ENCODE measurements at places on chromosomes 2 and 18. TPM values are rescaled to one million over a fixed set of nuclear protein-coding genes. Genes with fewer than 3 reads are reported as not detected.

DNA sequence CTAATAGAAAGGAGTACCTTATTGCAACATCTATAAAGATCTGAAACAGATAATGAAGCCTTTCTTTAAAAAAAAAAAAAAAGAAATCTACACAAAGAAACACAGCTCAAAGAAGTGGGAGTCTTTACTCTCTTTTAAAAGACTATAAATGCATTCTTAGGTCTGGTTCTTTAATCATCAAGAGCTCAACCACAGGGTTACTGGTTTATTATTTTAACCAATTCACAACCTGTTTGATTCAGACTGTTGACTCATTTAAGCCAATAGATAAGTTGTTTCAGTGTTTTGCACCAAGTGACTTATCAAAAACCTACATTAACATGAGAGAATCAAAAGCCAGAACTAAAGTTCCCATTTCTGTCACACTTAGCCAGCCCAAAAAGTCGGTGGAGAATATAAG is 93.1 kb downstream of the TCF4 start:
- DNase-seq: no peak

GRCh38 chr2:25042321-25043240 is 705 bp downstream of the EFR3B start:
- peak; percentile 25 for DNase-seq

DNA sequence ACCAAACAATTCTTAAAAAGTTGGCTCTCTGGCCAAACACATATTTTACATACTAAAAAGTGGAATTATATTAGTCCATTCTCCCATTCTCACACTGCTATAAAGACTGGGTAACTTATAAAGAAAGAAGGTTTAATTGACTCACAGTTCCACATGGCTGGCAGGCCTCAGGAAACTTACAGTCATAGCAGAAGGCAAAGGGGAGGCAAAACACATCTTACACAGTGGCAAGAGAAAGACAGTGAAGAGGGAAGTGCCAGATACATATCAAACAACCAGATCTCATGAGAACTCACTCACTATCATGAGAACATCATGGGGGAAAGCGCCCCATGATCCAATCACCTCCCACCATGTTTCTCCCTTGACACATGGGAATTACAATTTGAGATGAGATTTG is 42.6 kb downstream of the EDAR start:
- no peak for DNase-seq

- DNase-seq: no peak
Observed at GRCh38 chr2:108392029-108392428, 14.3 kb downstream of the SULT1C4 start.

GRCh38 chr18:74951165-74951760 is 257.7 kb downstream of the PTGR3 start:
- peak; percentile 14 for DNase-seq

- DNase-seq: peak; percentile 77
Observed at GRCh38 chr2:7031547-7032245, 114.5 kb downstream of the RNF144A start.

GRCh38 chr18:43587538-43588153 is 310.4 kb upstream of the SYT4 start:
- DNase-seq: no peak

DNA sequence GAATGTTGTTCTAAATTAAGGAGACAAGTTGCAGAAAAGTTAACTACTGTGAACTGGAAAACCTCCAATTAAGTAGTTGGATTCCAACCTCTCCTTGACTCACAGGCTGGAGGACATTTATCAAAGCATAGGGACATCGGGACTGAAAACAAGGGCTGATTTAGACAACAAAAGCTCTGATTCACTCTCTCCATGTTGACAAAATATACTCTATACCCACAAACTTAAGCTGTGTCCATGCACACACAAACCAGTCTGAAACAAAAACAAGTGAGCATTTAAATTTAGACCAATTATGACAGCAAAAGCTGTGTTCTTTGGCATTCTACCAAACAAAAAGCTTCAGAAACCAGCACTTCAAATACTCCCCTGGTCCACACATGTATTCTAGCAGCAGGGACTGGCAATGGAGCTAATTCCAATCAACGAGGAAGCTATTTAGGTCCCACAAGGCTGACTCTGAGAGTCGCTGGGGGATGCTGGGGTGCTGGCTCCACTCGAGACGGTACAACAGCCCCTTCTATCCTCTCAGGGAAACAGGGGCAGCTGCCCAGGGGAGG is 71.4 kb downstream of the NXPH2 start:
- DNase-seq: no peak

DNA sequence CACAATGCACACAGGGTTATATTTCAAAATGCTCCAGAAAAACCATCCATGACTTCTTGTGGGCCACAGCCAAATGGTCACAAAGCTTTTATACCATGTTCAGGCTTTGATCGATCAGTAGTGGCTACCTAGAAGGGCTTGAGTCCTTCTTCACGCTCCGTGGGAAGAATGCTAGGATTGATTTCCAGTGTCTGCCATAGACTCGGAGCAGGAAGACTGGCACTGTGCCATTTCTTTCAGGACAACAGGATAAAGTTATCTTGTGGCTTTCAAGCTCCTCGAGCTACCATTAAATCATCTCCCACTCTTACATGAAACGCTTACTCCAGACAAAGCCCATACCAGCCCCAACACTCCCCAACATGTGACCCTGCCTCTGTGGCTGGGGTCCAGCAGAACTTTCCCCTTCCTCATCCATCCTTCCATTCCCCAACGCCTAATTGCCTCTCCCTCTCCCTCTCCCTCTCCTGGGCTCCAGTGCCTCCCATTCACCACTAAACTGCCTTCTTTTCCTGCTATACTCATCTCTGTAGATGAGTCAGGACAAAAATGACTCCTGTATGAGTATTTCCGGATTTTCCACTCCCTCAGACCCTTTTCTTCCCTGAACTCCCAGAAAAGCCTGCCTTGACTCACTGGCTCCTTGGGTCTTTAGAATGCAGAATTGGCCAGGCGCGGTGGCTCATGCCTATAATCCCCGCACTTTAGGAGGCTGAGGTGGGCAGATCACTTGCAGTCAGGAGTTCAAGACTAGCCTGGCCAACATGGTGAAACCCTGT is 40.9 kb downstream of the ADD2 start:
- no peak for DNase-seq

- peak; percentile 23 for DNase-seq
Observed at GRCh38 chr2:216696751-216697560, 1.6 kb upstream of the IGFBP5 start.

GRCh38 chr2:99819766-99820165 is 322.6 kb downstream of the AFF3 start:
- no peak for DNase-seq

DNA sequence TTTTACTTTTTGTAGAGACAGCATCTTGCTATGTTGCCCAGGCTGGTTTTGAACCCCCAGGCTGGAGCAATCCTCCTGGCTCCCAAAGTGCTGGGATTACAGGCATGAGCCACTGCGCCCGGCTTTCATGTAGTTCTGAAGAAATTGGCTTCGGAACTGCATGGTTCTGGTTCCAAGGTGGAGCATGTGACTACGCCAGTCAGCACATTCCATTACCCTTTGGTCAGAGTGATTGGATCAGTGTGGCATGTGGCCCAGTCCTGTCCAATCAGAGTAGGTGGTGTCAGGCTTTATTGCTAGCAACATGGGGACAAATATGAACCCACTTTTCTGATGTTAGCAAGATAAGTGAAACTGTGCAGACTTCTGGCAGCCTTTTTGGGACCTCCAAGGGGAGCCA is 16.3 kb upstream of the ATOH8 start:
- DNase-seq: no peak

DNA sequence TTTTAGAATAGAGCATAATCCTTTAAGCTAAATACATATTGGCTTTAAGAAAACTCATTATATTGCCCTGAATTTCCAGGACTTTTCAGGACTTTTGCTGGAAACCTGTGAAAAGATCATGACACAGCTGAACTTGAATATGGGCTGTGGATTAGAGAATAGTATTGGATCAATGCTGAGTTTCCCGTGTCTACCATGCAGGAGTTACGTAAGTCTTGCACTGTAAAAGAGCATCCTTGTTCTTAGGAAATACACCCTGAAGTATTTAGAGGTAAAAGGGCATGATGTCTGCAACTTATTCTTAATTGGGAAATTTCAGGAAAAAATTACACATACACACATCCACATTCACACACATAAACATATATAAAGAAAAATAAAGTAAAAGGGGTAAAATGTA is 82.1 kb downstream of the ZFP36L2 start:
- no peak for DNase-seq

DNA sequence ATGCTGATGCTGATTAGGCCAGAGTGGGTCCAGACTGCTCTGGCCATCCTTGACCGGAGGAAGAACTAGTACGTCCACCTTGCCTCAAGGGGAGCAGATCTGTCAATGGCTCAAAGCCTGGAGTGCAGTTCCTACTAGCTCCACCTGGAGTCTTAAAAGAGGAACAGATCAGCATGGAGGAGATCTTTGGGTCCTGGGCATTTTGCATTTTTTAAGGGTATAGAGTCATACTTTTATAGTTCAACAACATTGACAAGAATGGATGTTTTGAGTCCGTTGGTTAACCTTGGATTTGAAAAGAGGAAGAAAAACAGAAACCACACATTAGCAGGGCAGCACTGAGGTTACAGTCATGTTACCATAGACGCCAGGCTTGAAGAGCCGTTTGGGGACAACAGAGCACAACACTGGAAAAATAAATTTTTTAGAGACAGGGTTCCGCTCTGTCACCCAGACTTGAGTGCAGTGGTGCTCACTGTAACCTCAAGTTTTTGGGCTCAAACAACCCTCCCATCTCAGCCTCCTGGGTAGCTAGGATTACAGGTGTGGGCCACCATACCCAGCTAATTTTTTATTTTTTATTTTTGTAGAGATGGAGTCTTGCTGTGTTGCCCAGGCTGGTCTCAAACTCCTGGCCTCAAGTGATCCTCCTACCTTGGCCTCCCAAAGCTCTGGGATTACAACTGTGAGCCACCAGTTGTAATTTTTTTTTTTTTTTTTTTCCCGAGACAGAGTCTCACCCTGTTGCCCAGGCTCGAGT is 78.5 kb downstream of the PRKCE start:
- DNase-seq: no peak

DNA sequence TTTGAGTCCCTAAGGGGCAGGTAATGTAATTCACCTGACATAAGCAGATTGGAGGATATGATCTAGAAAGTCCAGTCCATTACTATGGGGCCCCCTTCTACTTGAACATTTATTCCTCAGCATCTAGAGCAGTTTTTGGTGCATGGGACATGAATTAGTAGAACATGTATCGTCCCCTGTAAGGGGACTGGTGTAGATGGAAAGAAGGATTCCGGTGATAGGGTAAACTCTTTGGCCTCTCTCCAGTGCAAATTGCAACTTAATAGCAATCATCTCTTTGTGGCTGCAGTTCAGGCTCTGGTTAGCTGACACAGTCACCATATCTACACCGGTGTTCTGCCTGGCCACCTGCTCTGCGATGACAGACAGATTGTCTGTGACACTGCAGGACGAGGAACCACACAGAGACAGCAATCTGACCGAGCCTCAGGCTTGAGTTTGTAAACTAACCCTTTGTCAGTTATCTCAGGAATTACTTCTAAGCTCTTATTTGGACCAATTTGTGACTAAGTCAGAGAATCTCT is 6.4 kb upstream of the SLC8A1 start:
- no peak for DNase-seq

DNA sequence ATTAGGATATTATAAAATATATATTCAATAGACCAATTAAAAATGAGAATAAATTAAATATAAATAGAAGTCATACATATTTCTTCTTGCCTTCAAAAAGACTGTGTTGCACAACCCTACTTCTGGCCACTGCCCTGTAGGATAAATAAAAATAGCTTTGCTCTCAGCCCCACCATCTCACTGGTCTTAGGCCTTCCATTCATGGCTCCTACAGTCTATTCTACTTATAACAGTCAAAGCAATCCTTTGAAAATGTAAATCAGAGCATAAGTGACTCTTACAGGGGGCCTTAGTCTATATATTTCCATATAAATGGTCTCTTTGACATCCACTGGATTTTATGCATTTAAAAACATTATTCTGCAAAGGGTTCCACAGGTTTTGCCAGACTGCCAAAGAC is 72.9 kb downstream of the KLF7 start:
- DNase-seq: no peak

DNA sequence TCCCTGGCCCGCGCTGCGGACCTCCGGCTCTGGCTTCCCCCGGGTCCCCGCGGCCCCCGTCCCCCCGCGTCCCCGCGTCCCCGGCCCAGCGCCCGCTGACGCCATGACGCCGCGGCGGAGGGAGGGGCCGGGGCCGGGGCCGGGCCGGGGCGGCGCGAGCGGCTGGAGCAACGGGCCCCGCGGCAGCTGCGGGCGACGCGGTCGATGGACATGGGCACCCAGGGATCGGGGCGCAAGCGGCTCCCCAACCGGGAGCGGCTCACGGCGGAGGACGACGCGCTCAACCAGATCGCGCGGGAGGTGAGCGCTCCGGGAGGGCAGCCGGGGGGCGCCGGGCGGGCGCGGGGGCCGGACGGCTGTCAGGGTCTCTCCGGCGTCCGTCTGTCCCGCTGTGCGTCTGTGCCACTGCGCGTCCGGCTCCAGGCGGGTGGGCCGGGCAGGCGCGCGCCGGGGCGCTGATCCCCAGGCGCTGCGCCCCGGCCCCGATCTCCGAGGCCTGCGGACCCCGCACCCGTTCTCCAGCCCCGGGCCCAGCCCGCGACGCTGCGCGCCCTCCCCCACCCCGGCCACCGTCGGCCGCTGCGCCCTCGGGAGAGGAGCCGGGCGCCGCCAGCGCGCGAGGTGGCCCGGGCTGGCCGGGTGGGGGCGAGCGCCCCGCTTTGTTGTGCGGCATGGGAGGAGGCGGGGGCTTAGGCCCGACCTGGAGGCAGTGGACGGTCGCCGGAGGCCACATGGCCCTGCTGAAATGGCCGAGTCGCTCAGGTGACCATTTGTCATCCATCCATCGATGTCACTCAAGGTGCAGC is at the start of gene LRRFIP1:
TSS of gene LRRFIP1 (plus strand) at position 147 of the 806 bp plus-strand sequence. CDS start at position 205, 58 bp downstream.
- peak; percentile 26 for DNase-seq

DNA sequence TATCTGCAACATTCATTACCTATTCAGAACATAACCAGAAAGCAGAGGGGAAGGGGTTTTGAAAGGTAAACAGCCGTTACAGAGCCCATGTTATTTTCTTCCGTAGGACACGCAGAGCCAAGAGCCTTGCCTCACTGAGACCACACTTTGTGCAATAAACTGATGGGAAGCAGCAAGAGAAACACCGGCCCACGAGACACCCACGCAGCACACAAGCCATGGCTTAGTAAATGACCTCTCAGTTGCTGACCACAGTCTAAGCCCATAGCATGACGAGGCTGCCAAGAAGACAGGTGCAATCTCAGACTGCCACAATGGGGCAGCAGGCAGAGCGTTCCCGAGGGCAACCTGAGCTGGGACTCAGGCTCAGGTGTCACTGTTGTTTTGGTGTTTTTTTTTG is 59.6 kb downstream of the CABYR start:
- no peak for DNase-seq

- no peak for DNase-seq
Observed at GRCh38 chr18:57585421-57585820, 1.1 kb downstream of the FECH start.

Gene NXPH2
- total RNA-seq: not detected

Gene GRHL1
- total RNA-seq: 0.76 TPM

Gene SGPP2
- 0.73 TPM for total RNA-seq

Gene MROH2A
- not detected for total RNA-seq

Gene APOB
- total RNA-seq: not detected

Gene ASXL3
- not detected for total RNA-seq

Gene EFR3B
- total RNA-seq: not detected

Gene GALNT3
- total RNA-seq: 5.3 TPM

Gene KLF11
- 30.3 TPM for total RNA-seq

Gene WDR7
- 22.1 TPM for total RNA-seq

Gene CCDC74B
- 0.22 TPM for total RNA-seq

Gene SERPINB11
- total RNA-seq: not detected

Gene CTLA4
- total RNA-seq: 11.5 TPM

Gene PTPRN
- 0.46 TPM for total RNA-seq

Gene TBR1
- total RNA-seq: not detected
